ENCODE measurements at places on chromosomes 13 and 19.

DNA sequence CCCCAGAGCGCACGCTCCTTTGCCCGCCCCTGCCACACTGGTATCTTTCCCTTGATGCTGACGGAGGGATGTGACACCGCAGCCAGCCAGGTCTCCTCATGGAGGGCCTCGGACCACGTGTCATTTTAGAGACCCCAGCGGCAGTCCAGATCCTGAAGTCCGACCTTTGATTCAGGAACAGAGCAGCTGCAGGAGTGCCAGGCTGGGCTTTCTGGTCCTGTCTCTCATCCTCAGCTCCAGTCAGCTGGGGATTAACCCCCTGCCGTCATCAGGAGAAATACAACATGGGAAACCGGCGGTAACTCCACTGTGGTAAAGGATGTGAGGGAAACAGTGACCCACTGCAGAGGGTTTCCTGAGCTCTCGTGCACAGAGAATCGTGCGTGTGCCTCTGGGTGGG, 140.6 kb downstream of the SIPA1L3 start:
- DNase-seq = no peak

DNA sequence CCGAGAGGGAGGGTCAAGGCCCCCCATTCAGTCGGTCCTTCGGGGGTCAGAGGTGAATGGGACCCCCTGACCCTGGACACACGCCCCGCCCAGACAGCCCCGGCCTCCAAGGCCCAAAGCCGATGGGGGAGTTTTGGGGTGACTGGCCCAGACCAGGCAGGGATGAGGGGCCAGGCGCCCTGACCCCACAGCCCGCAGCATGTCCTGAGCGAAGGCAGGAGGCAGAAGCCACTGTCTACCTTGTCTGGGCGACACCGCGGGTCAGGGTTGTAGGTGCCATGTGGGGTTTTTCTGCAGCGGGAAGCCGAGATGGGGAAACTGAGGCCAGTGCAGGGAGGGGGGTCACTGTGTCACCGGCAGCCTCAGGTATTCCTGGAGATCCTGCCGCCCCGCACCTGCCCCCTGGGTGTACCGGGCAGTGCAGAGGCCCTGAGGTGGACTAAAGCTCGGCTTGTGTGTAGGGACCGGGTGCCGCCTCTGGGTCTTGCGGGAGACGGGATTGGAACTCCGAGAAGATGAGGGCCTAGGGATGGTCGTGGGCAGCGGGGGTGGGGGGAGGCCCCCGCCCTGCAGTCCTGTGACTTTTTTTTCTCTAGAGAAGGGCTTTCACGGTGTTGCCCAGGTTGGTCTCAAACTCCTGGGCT, 8.5 kb downstream of the ARID3A start:
- no peak for DNase-seq

- DNase-seq = no peak
These were observed 122.4 kb upstream of the FREM2 start for GRCh38 chr13:38564256-38565150.

DNA sequence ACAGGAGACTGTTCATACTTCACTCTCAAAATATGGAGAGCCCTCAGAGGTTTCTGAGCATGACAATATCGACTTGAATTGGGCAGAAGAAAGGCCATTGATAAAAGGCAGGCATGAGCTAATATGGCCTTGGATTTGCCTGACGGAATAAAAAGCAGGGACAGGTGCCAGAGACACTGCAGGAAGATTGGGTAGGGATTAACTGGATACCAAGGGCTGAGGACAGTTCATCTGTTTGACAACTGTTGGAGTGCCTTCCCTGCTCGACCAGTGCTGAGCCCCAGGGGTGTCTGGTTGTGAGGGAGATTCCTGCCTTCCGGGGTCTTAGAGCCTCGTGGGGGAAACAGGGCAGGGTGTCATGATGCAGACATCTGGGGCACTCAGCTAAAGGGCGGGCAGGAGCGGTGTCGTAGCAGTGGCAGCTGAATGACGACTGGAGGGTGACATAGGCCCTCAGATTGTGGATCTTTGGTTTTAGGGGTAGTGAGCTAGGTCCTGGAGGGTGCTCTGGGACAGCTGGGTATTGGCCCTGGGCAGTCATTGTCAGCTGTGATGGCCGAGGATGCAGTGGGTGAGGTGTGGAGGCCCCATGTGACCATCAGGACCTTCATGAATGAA, 12.3 kb downstream of the GATAD2A start:
- no peak for DNase-seq

DNA sequence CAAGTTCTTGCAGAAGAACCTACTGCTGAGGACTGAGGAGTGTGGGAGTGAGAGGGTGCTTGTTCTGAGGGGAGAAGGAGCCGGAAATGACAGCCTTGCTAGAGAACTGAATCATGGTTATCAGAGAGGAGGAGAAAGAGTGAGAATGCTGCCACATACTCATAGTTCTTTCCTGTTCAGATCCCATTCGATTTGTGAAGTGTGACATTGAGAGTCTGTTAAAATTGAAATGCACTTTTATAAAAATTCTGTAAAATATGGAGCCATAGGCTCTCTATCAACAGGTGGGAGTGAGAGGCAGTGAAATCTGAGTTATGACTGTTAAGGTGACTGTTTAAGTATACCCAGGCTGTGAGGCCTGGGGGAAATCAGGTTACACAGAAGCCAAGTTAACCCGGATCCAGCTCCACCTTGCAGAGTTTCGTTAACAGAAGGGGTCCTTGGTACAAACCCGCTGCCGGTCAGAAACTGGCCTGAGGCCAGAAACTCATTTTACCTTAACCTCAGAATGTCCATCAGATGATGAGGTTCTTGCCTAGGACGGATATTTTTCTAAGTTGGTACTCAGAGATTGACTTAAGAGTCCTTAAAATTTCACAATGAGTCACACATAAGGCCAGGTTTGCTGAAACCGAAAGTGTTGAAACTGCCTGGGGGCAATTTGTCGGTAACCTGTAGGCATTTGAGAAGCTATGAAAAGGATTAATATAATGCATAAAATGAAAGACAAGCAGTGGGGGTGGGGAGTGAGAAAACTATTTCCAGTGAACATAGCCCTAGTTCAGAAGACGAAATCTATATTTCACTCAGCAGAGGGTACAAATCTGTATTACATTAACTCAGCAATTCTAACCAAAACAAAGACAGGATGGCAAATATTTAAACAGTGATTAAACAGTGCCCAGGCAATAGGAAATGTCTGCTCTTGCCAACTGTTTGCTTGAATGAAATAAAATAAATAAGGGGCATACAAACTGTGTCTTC, 350.5 kb downstream of the KCNRG start:
- no peak for DNase-seq

DNA sequence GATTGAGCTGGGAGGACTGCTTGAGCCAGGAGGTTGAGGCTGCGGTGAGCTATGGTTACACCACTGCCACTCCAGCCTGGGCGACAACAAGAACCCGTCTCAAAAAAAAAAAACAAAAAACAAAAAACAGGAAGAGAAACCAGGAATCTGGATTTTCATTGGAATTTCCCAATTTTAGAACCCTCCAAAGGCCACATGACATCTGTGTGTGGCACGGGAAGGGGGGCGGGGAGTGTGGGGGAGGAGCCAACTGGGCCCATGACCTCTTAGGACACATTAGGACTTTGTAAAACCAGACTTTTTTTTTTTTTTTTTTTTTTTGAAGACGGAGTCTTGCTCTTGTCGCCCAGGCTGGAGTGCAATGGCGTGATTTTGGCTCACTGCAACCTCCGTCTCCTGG, 21.2 kb upstream of the MYDGF start:
- no peak for DNase-seq

GRCh38 chr13:20414546-20415305, 110.9 kb downstream of the CRYL1 start:
- no peak for DNase-seq

Measured in NCI-H2227 treated with DMSO at 0.1 percent for 48 hours (cell line).